ENCODE measurements at places on chromosomes 1 and 21.
A peak's percentile ranks its signal among the peaks of the same experiment; 100 is the strongest.

DNA sequence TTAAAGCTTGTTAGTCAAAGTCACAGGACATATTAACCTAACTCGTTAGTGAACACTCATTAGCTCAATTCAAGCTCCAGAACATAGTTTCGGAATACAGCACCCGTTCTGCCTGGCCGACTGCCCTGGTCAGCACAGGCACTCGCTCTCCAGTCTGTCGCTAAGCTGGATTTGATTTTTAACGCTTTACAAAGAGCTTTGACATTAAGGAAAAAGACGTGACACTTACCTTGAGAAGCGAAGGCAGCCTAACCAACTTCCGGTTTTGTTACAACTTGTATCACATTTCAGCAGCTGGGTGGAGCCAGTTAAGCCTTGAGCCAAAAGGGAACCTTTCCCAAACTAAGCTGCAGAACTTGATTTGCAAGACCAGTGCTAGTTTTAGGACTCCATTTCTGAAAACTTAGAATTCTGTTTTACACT is at the start of gene FRRS1:
FRRS1 (minus strand) TSS at position 258 of the 423 bp plus-strand sequence. CDS start 17,867 bp downstream, outside the sequence.
- peak; percentile 68 for DNase-seq

GRCh38 chr1:205283270-205284147 is 38.0 kb downstream of the NUAK2 start:
- DNase-seq = no peak

GRCh38 chr1:53127546-53127945 is 14.9 kb downstream of the SLC1A7 start:
- DNase-seq = no peak

- DNase-seq = no peak
Observed at GRCh38 chr1:102535829-102536505, 539.2 kb upstream of the OLFM3 start.

GRCh38 chr1:180950321-180950720 is 37.6 kb downstream of the KIAA1614 start:
- no peak for DNase-seq

GRCh38 chr1:35202048-35202719 is 9.2 kb upstream of the SFPQ start:
- peak; percentile 79 for DNase-seq

- DNase-seq = no peak
Observed at GRCh38 chr1:113190930-113191329, 117.9 kb downstream of the LRIG2 start.

GRCh38 chr21:44942566-44942965 is 2.7 kb downstream of the SLX9 start:
- no peak for DNase-seq

- DNase-seq = no peak
Observed at GRCh38 chr1:181769846-181770245, 286.5 kb downstream of the CACNA1E start.

DNA sequence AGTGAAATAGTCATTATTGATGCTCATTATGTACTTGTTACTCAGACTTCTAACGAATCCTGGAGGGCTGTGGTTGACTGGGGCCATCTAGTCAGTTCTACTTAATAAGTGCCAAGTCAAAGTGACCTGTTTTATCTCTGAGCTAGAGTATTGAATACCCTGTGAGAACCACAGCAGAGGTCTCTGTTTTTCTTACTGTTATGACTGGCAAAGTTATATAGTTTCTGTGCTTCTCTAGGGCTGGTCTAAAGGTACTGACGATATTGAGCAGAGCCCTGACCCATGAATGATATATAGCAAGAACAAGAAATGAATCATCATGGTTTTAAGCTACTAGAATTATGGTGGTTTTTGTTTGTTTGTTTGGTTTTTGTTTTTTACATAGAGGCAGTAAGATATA is 555.8 kb downstream of the PLA2G4A start:
- no peak for DNase-seq

- DNase-seq = no peak
Observed at GRCh38 chr1:36457691-36458090, 6.5 kb downstream of the MRPS15 start.

- DNase-seq = no peak
Observed at GRCh38 chr1:155929057-155929456, 5.2 kb downstream of the KHDC4 start.

DNA sequence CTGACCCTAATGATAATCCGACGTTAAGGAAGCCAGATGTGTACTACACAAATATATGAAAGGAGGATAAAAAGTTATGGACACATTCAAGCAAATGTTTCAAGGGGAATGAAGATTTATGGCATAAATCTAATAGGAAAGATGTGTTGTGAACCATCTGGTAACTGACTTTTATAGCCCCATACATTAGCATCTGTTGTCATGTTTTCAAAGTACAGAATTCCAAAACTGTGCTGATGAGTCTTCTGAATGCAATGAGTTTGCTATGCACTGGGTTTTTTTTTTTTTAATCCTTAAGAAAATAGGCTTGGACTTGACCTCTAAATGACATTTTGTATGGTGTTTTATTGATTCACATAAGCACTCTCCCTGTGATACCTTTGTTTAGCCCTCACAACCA is 158.5 kb upstream of the ESRRG start:
- DNase-seq = no peak

- no peak for DNase-seq
Observed at GRCh38 chr1:158579733-158580132, at the start of gene OR10X1. Gene OR10X1 (minus strand): TSS chr1:158579899. CDS start chr1:158579899, 0 bp downstream.

DNA sequence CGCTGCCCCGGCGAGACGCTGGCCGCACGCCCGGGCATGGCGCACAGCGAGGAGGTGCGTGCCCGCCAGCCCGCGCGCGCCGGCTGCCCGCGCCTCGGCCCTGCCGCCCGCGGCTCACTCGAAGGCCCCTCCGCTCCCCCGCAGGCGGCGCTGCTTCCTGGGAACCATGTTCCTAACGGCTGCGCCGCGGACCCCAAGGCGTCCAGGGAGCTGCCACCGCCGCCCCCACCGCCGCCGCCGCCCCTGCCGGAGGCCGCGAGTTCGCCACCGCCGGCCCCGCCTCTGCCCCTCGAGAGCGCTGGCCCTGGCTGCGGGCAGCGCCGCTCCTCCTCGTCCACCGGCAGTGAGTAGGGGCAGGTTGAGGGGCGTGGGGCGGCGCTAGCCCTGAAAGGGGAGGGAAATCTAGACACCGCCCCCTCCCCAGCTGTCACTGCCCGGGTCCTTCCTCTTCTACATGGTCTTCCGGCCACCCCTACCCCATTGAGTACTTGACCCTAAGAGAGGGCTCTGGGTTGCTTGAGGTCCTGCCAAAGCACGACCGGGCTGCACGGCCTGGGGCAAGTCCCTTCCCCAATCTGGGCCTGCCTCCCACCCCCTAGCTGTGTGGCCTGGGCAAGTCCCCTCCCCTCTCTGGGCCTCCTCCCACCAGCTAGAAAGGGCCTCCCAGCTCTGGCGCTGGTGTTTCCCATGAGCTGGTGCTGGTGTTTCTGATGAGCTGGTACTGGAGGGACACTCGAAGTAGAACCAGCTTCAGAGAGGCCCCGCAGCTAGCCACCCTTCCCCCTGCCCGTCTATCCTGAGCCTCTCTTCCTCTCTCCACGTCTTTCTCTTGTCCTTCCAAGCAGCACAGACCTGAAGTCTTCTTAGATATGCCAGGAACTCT is 17.0 kb downstream of the TNFRSF25 start:
- DNase-seq = no peak

DNA sequence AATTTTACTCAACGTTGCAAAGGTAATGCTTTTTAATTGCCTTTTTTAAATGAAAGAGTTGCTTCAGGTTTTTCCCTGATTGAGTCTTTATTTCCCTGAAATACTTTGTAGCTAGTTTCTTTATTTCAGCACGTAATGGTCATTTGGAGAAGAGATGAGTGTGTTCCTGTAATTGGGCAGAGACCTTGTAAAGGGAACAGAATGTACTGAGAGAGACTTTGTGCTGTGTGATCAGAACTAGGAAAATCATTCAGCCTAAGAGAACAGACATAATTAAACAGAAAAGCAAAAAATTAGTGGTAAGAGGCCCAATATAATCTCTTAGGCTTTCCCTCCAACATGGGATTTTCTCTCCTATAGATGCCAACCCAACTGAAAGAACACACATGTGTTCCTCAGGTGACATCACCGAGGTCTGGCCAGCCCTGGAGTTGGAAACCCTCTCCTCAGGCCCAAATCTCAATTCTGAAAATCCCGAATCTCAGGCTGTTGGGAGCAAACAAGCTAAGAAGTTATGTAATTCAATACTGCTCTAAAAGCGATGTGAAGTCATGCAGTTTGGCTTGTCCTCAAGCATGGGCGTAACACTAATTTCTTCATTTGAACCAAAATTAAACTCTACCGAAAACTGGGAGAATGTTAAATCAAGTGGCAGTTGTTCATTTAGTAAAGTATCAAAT is 102.0 kb downstream of the TGFB2 start:
- DNase-seq = no peak

GRCh38 chr1:113657126-113657525 is 102.2 kb downstream of the PHTF1 start:
- no peak for DNase-seq

DNA sequence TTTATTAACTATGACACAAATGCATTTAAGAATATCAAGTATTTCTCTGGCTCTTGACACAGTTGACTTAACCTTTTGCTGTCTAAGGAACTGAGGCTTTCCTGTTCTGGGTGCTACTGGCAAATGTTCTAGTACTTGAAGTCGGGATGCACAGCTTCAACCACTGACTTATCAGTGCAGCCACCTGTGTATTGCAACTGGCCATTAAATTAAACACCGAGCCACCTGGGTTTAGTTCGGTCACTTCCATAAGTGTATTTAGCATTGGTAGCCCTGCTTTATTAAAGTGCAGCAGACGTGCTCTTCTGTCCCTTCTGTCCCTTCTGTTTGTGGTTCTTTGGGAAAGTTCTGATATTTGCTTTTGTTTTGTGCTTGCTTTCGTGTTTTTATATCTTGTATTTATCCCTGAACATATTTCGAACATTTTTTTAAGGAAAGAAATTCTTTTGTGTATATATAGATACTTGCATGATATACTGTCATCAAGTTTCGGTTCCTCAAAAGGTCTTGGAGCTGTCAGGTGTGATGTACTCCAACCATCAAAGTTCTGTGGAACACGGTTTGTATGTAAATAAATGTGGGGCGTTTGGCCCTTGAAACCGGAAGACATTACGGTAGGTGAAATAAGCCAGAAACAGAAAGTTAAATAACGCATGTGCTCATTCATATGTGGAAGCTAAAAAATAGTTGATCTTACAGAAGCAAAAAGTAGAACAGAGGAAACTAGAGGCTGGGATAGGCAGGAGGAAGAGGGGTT is 297.9 kb upstream of the GREM2 start:
- no peak for DNase-seq

GRCh38 chr1:181768211-181768929 is 285.1 kb downstream of the CACNA1E start:
- no peak for DNase-seq

GRCh38 chr1:60281360-60281932 is 207.9 kb upstream of the C1orf87 start:
- DNase-seq = peak; percentile 86

DNA sequence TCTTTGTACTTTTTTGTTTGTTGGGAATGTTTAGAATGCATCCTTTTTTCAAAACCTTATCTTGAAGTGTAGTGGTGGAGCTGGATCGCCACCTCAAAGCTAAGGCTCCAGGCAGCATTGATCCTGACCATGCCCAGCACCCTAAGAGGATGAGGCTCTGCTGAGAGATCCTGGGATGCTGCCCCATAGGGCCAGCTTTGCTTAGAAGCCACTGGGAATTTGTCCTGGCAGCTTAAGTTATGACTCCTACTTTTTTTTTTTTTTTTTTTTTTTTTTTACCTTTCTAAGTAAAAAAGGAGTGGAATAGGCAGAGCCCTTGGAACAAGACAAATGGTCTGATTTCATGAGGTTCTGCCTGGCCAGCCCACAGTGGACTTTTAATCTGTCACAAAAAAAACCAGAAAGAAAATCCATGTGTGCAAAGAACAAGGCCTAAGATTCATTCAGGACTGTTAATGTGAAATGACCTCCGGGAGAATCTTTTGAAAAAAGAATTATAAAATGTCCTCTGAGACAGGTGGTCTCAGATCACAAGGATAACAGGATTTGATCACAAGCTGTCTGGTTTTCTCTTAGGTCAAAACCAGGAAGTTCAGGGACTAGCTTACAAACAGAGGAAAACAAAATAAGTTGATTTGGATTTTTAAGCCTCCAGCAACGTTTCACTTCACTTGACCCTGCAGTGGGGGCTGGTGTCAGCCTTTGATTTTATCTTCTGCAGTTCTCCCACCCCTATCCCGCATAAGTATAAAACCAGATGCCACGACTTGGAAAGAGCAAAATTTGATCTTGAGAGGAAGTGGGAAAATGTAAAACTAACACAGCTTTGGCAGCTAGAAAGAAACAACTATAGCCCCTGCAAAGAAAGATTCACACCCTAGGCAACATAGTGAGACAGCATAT is 25.9 kb upstream of the RAP1A start:
- peak; percentile 11 for DNase-seq

DNA sequence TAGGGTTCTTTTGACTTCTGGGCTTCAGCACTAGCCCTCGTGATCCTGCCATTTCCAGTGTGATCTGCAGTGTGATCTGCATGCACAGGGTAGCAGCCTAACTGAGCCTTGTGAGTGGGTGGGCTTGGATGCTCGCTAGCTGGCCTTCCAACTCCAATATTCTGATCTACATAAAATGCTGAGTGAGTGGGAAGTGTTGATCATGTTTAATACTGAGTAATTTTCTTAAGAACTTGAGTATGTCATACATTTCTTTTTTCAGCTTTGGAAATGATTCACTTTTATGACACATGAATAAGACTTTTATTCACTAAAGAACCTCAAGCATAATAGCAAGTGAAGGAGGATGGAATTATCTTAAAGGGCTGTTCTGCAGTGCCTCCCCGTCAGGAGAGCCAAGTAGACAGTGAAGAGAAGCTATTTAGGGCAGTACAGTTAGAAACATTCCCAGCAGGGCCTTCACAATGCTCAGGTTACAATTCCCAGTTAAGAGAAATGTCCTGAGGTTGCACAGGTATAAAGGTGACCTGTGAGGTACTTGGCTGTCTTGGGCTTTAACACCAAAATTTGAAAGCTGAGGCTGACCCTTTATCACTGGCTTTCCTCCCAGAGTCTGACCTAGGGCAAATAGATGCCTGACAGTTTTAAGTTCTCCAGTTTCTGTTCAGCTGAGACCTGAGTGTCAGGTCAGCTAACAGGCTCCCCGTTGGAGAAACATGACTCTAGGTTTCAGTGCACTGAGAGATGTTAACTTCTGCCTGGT is 29.1 kb upstream of the LRRC8C start:
- DNase-seq = peak; percentile 47

DNA sequence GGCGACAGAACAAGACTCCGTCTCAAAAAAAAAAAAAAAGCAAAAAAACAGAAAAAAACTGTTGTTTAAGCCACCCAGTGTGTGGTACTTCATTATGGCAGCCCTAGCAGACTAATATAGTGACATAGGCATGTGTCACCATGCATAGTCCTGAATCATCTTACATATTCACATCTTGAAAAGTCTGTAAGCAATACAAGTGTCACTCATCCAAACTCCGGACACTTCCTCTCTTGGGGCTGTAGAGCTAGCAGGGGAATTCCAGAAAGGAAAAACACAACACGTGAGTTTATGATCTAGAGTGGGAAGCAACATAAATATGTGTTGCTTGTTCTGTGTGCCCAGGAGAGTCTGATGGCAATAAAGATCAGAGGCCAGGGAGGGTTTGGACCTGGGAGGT is 81.6 kb upstream of the KCNE2 start:
- DNase-seq = peak; percentile 9

Measured in fibroblast of upper back skin (primary cell).